SHP77 treated with DMSO at 0.1 percent for 48 hours (cell line): ENCODE measurements at places on chromosomes 12 and 14.

- no peak for DNase-seq
These were observed 170.9 kb upstream of the RTL1 start for GRCh38 chr14:101074196-101075024.

DNA sequence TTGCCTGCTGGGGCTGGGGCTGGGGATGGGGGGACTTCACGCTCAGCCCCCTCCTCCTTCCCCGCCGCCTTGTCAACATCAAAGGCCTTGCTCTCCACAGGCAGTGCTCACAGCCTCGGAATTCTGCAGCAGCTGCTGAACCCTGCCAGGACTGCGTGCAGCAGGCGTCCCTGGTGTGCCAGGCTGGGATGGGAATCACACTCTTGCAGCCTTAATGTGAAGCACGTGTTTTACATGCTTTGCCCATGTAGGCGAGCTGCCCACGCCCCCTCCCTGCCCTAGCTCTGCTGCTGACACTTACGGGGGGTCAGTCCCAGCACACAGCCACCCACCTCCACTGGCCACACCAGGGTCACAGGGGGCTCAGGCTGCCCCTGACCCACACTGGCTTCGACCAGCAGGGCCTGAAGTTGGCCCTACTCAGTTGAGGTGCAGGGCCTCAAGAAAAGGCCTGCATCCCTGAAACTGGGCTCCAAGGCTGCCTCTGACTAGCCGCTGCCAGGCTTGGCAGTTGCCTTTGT is 276.2 kb upstream of the RTL1 start:
- no peak for DNase-seq

- no peak for DNase-seq
These were observed 32.0 kb downstream of the ANAPC7 start for GRCh38 chr12:110371408-110372055.

DNA sequence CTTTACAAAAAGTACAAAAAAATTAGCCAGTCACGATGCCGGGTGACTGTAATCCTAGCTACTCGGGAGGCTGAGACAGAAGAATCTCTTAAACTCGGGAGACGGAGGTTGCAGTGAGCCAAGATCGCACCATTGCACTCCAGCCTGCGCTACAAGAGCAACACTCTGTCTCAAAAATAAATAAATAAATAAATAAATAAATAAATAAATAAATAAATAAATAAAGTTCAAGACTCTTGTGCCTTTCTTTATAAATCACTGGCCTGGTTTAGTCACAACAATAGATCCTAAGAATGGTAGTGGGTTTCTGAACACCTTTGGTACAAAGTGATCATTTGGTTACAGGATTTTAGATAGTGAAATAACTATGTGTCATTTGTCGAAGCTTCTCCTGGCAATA is 46.1 kb downstream of the ARL1 start:
- no peak for DNase-seq

DNA sequence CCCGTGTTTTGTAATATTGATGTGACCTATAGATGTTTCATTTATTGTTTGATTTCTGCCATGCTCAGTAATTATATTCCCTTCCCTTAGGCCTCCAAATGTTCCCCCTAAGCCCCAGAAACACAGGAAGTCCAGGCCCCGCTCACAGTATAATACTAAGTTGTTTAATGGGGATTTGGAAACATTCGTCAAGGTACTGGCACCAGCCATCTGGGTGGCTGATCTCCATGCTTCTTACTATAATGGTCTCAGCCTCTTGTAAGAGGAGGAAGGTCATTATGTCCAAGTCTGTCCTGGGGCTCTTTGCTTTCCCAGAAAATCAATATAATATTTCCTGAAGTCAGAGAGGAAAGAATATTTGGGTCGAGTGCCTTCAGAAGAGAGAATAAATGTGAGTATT is 130.9 kb downstream of the KICS2 start:
- DNase-seq, result no peak

GRCh38 chr14:22865424-22866405 is 5.8 kb upstream of the LRP10 start:
- no peak for DNase-seq

DNA sequence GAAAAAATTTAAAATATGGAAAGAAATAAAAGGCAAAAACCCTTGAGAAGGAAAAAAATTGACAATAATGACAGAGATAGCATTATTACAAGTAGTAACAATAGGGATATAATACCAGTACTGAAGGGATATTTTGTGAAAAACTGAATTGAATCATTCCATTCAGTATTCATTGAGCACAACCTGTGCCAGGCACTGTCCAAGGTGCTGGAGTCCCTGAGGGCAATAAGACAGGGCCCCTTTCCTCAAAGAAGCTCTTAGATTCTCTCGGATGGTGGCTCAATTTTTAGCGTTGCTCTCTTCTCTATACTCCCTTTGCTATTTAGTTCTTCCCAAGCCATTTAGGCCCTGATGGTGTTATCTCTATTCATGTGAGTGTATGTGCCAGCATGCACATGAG is 34.3 kb upstream of the GAS2L3 start:
- DNase-seq, result no peak

DNA sequence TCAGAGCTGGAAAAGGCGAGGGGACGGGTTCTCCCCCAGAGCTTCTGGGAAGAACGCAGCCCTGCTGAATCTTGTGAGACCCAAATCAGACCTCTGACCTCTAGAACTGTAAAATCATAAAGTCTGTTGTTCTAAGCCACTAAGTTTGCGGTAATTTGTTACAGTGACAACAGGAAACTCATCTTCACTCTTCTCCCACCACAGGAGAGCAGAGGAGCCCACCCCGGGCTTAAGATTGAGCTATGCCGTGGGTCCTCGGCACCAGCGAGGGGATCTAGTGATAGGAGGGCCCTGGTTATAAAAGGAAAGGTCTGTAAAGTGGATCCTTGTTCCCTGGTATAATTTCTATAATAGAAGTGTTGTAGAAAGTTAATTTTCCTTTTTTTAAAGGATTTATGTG is 7.6 kb downstream of the MLXIP start:
- no peak for DNase-seq

DNA sequence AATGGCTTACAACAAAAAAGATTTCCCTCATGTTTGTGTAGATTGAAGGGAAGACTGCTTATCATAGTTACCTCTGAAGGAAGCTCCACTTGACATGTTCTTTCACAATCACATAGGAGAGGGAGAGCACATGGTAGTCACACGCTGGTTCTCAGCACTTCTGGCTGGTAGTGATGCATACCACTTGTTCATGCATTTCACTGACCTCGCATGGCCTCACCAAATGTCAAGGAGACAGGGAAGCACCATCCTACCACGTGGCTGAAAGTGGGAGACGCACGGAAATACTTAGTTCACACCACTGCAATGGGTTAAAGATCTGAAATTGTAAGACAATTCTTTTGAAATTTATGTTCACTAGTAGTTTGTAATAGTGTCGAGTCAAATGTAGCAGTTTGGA is 74.0 kb downstream of the PDE3A start:
- no peak for DNase-seq

DNA sequence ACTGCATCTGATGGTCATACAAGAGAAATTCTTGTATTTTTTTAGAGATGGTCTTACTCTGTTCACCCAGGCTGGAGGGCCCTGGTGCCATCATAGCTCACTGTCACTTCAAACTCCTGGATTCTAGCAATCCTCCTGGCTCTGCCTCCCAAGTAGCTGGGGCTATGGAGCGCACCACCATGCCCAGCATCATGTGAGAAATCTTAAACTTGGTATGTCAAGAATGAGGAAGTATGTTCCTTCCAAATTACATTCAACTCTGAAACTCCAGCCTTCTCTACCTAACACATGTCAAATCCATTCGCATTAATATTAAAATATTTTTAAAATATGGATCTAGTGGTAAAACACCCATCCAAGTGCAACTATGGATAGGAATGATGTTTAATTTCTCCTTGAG is 27.5 kb upstream of the CDKN3 start:
- no peak for DNase-seq

DNA sequence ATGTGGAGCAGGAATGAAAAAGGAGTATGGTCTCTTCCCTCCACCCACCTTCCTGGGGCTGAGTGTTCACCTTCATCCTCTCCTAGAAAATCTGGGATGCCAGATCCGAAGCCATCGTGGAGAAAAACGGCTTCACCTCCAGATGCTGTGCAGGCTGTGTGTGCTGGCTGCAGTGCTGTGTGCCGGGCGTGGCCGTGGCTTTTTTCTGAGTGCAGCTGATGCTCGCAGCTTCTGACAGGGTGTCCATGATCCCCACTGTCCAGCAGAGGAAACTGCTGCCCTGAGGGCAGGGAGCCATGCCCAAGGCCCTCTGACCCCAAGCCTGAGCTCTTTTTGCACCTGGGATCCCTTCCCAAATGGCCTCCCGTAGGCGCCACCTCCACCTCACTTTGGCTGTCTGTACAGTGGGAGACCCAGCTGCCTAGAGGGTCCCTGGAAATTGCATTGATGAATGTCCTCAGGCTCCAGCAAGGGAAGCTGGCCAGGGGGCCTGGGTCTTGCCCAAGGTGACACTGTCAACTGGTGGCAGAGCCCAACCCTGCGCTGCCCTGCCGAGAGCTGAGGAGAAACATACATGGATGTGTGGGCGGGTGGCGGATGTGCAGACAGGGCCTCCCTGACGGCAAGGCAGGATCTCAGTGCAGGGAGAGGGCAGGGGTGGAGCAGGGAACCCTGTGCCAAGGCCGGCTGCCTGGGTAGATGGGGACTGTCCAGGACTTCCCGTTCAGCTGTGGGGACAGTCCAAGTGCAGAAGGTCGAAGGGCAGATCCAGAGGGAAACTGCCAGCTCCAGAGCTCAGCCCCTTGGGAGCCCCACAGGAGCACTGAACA is 53.3 kb downstream of the BEGAIN start:
- DNase-seq, result no peak

DNA sequence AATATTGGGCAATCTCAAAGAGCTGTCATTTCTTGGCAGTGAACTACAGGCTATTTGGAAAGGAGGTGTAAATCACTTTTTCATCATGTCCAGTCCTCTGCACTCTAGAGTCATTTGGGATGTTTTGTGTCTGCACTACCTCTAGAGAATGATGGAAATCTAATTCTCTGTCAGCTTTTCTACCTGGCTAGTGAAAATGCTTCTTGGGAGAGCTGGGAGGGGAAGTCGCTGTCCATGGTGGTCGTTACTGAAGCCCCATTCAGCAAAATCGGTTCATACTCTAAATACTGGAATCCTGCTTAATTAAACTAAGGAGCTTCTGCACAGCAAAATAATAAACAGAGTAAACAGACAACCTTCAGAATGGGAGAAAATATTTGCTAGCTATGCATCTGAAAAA is 251.8 kb downstream of the APAF1 start:
- no peak for DNase-seq

GRCh38 chr14:24843494-24843893 is 206.5 kb downstream of the STXBP6 start:
- no peak for DNase-seq

DNA sequence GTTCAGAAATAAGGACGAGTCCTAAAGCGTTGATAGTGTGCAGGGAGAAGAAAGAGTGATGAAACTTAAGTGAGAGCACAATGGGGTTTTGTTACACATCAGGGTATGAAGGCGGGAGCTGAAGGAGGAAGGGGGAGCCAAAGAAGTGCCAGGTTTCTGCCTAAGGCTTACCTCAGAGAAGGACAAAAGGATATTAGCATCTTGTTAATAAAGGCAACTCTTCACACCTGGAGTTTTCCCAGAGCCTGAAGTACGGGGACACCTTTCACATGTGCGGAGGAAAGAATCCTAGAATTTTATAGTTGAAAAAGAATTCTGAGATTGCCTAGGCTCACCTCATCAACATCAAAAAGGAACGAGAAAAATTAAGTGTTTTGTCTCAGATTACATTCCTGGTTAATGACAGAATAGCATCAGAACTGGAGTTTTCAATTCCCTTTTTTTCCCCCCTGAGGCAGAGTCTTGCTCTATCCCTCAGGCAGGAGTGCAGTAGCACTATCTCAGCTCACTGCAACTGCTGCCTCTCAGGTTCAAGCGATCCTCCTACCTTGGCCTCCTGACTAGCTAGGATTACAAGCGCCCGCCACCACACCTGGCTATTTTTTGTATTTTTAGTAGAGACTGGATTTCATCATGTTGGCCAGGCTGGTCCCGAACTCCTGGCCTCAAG is 2.2 kb upstream of the SAV1 start:
- DNase-seq, result no peak

DNA sequence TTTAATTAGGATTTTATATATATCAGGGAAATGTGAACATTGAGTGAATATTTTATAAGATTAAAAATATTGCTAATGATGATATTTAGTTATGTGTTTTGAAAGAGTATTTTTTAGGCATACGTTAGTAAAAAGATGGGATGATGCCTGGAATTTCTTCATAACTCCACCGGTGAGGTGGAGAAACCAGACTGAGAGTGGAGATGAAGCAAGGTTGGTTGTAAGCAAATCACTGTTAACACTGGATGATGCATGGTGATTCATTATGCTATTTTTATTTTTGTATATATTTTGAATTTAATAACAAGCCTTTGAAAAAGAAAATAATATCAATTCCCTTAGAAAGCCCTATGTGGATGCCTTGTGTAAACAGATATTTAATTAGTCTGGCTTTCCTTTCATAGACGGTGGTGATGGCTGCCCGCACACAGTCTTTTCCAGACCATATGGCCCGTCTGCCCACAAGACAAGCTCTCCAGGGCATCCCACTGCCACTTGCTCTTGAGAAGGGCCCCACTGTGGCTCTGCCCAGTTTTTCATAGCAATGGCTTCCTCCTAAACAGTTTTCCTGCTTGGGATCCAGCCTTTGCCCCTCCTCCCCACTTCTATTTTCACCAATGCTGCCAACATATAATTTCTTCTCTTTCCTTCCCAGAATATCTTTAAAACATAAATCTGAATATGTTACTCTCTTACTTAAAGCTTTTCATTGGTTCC is 95.4 kb downstream of the HELB start:
- DNase-seq, result no peak

- DNase-seq, result no peak
These were observed 2.9 kb downstream of the NEK9 start for GRCh38 chr14:75123991-75124390.

- no peak for DNase-seq
These were observed 20.4 kb downstream of the HNRNPC start for GRCh38 chr14:21248739-21249411.

DNA sequence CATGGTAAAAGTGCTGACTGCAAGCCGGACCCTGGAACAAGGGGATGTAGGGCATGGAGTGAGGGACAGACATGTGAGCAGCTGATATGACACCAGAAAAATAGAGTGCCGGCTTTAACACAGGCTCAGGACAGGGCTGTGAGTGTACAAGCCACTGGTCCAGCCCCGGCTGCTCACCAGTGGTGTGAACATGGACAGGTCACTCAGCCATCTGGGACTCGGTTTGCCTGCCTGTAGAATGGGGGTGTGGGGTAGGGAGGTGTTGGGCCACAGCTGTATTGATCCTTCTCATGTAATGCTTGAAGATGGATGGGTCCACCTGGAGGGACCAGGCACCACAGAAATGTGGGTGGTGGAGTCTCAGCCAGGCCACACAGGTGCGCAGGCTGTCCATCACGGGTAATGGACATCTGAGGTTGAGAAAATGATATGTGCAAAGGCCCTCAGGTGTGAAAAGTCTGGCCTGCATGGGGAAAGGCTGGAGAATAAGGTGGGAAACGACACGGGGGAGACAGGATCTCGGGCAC is 10.6 kb upstream of the KRT74 start:
- no peak for DNase-seq

DNA sequence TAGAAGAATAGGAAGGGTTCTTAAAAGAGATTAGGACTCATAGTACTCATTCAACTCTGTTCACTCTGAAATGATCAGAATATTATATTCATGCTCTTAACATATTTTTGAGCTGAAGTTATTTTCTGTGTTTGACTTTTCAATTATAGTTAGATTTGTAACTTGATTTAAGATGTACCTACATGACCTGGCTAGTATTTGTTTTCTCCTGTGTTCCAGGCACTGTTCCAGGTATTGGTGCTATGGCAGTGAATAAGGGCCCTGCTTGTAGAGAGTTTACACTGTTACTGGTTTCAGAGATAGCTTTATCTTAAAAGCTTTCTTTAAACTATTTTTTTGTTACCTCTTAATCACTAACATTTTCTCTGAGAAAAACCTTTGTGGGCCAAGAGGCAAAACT is 19.1 kb upstream of the SLC17A8 start:
- DNase-seq, result no peak
